Inflammatory macrophage treated with lipopolysaccharide for 4 hours (primary cell): ENCODE measurements at places on chromosomes 5 and 9.

- DNase-seq, result peak; percentile 44
These were observed 33.3 kb downstream of the PARP8 start for GRCh38 chr5:50699737-50700136.

DNA sequence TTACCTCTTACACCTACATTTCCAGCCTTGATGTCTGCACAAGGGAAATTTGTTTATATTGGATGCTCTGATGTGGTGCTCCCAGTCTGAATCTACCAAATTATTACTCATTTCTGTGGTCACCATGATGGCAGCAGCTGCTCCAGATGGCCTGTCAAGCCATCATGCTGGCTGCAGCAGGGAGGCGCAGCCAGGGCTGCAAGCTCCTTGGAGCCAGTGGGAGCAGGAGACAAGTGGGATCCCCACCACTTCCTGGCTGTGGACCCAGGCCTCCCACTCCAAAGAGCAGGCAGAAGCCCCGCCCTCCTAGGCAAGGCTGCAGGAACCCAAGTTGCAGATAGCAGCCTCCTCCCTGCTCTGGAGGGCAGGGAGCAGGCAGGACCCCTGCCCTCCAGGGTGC, 241.1 kb upstream of the ATP10B start:
- DNase-seq, result no peak

- no peak for DNase-seq
These were observed 199.7 kb downstream of the BNC2 start for GRCh38 chr9:16670791-16671190.

- DNase-seq, result no peak
These were observed 330.1 kb downstream of the ADAMTS6 start for GRCh38 chr5:65151614-65152013.

DNA sequence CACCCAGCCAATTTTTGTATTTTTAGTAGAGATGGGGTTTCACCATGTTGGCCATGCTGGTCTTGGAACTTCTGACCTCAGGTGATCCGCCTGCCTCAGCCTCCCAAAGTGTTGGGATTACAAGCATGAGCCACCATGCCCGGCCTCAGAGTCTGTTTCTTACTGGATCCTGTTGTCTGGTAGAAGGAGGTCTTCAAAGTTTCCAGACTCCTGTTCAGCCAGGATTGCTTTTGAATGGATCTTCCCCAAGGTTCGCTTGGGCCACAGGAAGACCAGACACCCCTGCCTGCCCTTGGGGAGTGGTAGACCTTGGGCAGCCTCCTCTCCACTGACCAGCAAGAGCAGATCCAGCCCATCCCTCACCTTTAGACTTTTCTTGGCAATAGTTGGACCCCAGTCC, 7.6 kb upstream of the LCN2 start:
- no peak for DNase-seq

- peak; percentile 45 for DNase-seq
These were observed 75.7 kb upstream of the CCDC112 start for GRCh38 chr5:115372146-115372545.

GRCh38 chr5:109853377-109853776, 163.7 kb downstream of the MAN2A1 start:
- no peak for DNase-seq

- DNase-seq, result no peak
These were observed 117.6 kb downstream of the PIP5K1B start for GRCh38 chr9:68822596-68823165.

DNA sequence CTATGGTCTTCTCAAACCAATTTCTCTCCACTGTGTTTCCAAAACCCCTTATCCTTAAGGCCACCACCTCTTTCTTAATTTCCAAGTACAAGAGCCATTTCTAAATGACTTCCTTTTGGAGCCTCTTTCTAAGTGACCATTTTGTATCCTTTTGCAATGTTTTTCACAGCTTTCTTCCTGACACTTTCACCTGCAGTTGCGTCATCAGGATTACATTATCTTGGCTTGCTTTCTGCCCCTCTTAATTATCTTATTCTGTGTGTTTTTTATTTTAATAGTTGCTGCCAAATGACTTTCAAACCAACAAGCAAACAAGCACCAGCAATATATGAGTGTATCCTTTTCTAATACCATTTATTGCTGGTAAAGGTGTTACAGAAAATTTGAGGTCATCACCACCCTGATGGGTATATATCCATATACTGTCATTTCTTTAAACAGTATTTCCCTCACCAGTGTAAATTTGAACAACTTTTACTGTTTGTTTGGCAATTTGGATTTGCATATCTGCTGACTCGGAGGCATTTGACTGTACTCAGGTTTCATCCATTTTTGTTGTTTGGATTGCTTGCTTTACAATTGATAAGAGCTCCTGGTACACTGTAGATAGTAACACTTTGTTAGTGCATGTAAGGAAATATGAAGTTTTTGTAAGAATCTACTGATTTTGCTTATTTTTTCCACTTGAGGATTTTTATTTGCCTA, 5.4 kb upstream of the ANXA1 start:
- no peak for DNase-seq

DNA sequence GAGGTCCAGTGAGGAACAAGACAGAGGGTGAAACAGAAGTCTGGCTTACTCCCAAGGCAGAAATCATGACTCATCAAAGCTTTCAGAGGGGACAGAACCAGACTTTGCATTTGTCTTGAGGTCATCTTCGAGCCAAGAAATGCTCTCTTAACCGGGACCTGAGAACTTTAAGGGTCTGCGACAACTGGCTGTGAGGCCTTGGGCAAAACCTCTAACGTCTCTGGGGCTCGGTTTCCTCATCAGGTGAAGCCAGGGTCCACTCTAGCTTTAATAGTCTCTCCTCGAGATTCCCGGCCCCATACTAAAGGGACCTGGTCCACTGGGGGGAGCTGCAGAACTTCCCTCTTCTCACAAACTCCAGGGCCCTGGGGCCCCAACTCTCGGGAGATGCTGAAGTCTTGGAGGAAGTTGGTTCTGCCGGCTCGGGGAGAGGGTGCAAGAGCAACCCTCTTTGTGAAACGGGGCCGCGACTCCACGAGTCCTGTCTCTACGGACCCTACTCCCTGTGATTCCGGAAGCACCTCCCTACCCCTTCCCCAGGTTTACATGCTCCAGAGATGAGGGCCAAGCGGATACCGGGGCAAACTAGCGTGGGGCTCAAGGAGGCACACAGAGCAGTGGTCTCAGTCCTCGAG, 2.6 kb downstream of the GLIS3 start:
- DNase-seq, result peak; percentile 90

DNA sequence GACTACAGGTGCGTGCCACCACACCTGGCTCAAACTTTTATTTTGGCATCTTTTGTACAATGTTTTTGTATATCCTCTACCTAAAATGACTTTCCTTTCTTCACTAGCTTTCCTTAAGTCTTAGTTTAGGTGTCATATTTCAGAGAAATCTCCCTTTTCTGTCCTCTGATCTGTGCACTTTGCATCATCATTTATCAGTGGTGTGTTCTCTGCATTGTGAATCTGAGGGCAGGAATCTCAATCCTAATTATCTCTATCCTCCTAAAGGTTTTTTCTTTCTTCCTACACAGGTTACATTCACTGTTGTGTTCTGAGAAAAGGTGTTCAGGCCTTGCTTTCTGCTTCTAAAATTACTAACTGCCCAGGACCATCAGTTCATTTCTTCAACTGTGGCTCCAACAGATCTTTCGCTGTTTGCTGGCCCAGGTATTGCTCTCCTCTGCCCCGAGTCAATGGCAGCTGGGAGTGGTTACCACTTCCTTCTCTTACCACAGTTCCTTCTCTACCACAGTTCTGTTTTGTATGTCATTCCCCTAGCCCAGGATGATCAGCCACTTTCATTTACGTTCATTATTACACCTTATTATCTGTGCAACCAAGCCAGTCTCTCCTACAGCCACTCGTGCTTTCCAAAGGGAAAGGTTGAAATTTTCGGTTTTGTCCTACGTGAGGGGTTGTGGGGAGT, 14.0 kb downstream of the TGFBR1 start:
- peak; percentile 71 for DNase-seq

DNA sequence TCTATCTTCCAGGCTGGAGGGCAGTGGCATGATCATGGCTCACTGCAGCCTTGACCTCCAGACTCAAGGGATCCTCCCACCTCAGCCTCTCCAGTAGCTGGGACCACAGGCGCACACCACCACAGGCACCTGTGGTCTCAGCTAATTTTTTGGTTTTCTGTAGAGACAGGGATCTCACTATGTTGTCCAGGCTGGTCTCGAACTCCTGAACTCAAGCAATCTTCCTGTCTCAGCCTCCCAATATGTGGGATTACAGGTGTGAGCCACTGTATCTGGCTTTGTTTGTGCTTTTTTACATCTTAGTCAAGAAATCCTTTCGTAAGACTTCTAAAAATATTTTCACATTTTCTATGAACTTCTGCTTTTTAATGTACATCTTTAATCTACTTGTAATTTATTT, 116.9 kb downstream of the DENND1A start:
- DNase-seq, result peak; percentile 15

- no peak for DNase-seq
These were observed 300 bp upstream of the SVEP1 start for GRCh38 chr9:110579862-110580219.

GRCh38 chr5:179605026-179605833, 18.2 kb downstream of the HNRNPH1 start:
- DNase-seq, result no peak

DNA sequence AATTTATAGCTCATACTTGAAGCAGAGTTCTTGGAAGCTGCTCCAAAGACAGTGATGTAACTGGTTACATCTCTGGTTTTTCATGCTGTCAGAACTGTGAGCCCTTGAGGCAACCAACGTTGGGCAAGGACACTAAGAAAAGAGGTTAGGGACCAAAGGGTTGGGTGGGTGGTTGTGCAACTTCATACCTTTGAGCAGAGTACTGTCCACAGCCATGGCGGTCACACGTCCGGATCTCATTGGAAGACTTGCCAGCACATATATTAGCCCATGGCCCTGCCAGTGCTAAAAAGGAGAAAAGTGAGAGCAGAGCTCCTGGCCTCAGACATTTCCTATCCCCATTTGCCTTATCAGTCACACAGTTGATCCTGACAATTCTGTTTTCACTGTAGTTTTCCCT, 2.1 kb downstream of the LECT2 start:
- DNase-seq, result no peak

DNA sequence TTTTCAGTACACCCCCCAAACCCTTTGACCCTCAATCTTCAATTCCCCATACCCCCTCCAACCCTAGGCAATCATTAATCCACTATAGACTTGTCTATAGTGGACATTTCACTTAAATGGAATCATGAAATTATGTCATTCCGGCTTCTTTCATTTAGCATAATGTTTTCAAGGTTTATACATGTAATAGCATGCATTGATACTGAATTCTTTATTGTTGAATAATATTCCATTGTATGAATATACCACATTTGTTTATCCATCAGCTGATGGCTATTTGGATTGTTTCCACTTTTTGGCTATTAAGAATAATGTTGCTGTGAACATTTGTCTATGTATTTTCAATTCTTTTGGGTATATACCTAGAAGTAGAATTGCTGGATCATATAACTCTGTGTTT, 238.8 kb downstream of the PDE4D start:
- DNase-seq, result no peak

DNA sequence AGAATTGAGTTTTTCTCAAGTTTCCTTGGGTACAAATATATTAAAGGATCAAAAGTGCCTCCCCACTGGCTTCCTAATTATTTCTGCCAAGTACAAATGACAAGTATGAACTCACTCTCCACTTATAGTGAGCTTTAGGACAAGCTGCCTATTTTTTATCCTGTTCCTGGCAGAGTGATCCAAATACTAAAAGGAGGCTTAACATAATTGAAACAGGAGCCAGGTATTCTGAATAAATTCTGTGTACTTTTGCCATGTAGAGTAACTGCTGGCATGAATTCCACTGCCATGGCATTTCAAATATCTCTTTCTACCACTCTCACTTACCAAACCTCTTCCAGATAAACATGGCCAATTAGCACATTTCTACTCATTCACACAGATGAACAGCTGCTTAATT, 171.1 kb downstream of the EPB41L4A start:
- no peak for DNase-seq

DNA sequence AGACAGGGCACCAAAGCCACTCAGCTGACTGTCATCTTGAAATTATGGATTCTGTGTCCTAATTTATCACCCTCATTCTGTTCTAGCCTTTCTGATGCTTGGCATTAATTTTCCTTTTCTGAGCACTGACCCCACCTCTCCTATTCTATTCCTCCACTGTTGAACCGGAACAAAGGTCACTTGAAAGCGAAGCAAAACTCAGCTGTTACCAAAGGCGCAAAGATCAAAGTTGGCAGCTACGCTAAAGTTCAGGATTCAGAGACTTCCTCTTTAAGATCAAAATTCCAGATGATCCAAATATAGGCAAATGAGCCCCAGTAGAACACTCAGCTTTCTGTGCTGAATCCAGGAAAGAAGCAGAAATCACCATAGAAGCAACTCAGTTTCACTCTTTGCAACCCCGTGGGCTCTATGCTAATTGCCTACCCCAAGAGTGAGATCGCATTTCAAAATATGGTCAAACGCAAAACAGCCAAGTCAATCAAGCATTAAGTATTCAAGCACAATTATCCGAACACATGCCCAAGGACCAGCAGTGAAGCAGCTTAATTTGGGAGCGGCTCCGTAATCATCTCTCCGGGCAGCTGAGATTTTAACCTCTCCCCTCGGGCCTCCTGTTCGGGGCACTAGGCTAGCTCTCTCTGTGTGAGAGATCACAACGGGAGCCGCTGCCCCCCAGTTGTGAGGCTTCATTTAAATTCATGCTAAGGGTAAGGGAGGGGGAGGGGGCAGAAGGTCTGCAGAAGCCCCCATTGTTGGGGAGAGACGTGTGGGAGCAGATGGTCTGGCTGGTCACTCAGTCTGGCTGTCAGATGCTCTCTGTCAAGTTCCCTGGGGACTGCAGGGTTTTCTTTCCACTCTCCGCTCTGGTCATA, 288.6 kb downstream of the ELAVL2 start:
- DNase-seq, result no peak

GRCh38 chr5:74816875-74817274, 49.3 kb downstream of the FAM169A start:
- no peak for DNase-seq

DNA sequence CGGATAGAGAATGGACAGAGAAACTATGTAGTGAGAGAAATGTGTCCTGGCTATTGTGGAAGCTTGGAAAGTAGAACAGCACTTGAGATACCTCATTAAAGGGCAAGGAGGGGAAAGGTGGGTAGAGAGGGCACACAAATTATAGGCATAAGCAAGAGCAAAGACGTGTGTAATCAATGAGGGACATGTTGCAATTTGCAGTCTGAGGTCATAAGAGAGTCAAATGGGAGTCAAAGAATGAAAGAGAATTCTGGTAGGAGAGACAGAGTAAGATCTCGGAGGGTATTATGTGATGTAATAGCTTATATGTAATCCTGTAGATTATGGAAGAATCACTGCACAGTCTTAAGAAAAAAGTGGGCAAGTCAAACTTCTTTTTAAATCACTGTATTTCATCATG, 312.0 kb upstream of the RGMB start:
- DNase-seq, result no peak
